Activated CD4-positive, alpha-beta T cell treated with anti-CD3 and anti-CD28 coated beads for 24 hours (primary cell): ENCODE measurements at places on chromosomes 2 and 18.

DNA sequence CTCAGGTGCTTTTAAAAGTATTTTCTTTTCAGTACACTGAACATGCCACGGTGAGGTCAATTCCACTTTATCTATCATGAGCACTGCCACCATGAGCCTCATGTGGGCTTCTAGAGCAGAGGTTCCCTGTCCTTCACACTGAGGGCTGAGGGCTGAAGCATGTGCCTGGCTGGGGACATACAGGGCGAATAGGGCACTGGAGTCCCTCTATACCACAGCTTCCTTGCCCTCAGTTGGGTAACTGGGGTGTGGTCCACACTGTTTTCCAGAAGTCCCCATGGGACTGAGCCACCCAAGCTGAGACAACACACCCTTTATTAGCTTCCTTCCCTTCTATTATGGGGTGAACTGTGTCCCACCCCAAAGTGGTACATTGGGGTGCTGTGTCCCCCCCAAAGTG is 172.2 kb upstream of the ID2 start:
- DNase-seq, result no peak

DNA sequence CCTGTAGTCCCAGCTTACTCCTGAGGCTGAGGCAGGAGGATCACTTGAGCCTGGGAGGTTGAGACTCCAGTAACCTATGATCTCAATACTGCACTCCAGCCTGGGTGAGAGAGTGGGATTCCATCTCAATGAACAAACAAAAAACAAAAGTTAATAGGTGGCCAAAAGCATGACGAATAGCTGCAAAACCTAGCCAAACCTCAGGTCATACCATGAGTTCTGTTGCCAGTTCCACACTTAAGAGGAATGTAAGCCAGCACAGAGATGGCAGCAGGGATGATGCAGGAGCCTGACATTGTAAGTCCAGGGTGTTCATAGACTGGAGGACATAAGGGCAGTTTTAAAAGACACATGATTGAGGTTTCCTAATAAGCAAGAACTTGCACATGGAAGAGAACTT is 55.3 kb upstream of the RMDN2 start:
- DNase-seq, result no peak

DNA sequence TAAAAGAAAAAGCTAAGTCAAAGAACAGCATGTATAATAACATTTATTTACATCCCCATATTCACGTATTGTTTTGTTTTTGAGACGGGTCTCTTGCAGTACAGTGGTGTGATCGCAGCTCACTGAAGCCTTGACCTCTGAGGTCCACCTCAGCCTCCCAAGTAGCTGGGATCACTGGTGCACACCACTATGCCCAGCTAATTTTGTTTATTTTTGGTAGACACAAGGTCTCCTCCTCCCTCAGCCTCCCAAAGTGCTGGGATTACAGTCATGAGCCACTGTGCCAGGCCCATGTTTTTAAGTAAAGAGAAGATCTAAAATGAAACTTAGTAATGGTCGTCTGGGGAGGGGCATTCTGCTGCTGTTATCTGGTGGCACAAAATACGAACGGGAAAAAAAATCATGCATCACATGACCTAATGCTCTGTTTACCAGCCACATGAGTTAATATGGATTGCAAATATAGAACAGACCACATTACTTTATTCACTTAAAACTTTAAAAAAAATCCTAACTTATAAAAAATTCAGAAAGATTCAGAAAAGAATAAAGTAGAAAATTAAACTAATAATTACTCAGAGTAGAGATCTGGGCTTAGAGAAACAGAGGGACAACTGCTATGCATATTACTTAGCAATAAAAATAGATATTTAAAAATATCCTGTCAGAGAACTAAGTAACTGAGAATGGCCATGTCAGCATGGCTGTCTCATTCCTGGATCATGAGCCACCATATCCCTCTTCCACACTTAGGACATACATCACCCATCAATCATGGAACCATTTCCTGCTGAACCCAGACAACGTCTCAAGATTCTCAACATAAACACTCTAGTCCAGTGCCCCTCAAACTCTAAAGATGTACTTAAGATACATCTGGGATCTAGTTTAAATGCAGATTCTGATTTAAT is 7.3 kb downstream of the MMADHC start:
- DNase-seq, result no peak

DNA sequence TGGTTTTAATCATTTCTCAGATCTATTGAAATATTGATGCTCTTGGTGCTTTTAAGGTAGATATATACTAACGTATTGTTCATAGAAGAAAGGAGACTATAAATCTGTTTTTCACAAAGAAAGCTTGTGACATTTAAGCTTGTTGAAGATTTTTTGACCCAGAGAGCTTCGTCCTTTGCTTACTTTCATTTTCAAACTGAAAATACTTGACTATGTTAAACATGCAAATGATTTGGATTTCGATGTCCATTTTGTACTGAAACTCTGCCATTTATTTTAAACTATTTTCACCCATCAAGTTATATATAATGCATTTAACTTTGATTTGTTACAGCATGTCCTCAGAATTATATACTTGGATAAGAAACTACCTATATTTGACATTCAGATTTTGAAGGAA is 85.2 kb downstream of the SLC4A10 start:
- no peak for DNase-seq

DNA sequence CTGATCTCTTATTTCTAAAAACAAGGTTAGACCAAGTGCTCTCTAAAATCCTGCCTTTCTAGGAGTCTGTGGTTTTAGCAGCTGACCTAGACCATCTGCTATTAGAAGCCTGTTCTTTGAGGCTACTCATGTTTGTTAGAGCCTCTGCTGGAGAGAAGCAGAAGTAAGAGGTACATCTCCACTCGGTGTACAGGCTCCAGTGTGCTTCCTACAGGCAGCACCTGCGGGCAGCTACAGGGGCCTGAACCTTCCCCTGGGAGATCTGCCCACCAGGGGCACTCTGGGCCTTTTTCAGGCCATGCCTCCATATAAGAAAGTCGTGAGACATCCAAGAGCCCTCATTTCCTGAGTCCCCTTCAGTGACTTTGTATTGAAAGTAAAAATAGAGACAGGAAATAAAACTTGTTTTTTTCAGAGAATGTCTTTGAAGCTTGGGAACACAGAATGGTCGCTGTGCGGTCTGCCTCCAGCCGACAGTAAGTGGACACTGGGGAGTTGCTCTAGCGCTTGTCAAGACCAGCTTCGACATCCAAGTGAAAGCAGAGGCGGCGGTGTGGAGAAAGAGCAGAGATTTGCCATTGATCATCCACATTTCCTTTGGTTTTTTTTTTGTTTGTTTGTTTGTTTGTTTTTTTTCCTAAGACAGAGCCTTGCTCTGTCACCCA is 31.7 kb downstream of the ONECUT2 start:
- DNase-seq, result no peak

GRCh38 chr2:10785260-10785659 is 27.3 kb downstream of the PDIA6 start:
- no peak for DNase-seq

DNA sequence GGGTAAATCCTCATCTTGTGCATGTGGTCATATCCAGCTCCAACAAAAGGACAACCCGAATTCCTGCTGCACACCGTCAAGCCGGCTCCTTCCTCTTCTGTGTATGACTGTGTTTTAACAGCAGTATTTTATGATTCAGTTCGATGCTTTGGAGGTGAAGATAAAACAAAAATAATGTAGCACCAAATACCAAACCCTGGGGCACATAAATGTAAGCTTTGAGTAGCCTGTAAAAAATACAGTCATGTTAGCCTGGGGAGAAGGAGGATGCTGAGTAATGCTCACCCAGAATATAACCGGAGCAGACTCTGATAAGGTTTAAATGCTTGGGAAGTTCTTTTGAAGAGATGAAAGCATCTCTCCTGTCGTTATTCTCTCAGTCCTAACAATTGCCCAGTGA is 225.0 kb downstream of the SUCLG1 start:
- DNase-seq, result no peak

DNA sequence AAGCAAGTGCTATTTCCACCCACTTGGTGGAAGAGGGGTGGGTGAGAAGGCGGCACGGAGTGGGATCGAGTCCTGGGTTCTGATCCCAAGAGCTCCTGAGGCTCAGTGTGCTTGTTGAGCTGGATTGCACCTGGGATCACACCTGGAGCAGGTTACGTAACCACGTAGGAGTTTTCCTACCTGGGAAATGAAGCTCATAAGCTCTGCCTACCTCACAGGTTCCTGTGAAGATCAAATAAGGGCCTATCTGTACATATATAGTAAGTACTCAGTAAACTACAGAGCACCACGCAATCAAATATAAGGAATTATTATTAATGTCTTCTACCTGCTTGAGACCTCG is 11.0 kb downstream of the NPC1 start:
- no peak for DNase-seq

- no peak for DNase-seq
These were observed 137.0 kb downstream of the MEIS1 start for GRCh38 chr2:66571918-66572317.

GRCh38 chr2:7034303-7034702 is 117.1 kb downstream of the RNF144A start:
- no peak for DNase-seq

DNA sequence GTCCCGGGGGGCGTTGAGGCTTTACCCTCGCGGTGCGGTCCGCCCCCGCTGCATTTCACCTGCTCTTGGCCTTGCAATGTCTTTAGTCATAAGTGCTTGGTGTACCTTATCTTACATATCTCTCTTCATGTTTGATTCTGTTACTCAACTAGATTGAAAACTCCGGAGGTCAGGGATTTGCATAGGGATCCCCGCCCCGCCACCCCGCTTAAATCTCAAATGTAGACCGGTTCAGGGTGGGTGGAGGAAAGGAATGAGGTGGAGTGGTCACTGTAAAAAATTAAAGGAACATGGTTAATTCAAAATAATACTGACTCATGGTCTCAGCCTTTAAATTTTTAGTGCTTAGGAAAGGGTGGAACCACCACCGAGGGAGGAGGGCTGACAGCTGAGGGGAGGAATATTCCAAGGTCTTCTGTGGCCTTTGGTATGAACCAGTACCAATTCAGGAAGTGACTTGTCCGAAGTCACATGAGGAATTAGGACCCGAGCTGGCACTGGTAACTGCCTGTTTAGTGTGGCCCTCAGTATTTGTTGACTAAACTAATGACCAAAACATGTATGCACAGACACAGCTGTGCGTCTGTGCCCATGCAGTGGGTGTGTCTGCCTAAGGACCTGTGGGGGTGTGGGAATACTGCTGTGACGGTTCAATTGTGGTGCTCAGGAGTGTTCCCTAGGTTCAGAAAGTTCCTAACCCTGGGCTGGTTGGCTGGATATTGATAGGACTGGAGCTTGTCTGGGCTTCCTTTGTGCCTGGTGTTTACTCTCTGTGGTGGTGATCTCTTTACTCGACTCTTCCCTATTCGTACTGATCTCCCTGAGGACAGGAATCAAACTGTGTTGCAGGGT is 1.0 kb downstream of the PLEKHB2 start:
- no peak for DNase-seq
